ENCODE measurements at places on chromosomes 16 and 17.

GRCh38 chr17:42221886-42222745 is 27.8 kb upstream of the GHDC start:
- DNase-seq, result no peak

DNA sequence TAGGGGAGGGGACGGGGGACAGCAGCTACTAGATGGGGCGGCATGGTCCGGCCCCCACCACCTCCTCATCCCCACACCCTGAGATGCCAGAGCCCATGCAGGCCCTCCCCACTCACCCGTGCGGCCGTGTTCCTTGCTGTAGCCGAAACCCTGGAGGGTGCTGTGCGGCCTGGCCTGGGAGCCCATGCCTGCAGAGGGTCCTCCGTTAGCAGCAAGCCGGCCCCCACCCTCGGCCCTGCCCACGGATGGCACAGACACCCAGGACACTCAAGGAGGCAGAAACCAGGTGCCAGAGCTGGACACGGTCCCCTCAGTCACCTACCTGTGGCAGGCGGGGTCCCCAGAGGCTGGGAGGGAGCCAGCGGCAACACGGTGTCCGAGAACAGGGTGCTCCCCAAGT is 5.5 kb downstream of the TEPSIN start:
- DNase-seq, result no peak

GRCh38 chr16:87806261-87806640 is 40.5 kb upstream of the KLHDC4 start:
- no peak for DNase-seq

DNA sequence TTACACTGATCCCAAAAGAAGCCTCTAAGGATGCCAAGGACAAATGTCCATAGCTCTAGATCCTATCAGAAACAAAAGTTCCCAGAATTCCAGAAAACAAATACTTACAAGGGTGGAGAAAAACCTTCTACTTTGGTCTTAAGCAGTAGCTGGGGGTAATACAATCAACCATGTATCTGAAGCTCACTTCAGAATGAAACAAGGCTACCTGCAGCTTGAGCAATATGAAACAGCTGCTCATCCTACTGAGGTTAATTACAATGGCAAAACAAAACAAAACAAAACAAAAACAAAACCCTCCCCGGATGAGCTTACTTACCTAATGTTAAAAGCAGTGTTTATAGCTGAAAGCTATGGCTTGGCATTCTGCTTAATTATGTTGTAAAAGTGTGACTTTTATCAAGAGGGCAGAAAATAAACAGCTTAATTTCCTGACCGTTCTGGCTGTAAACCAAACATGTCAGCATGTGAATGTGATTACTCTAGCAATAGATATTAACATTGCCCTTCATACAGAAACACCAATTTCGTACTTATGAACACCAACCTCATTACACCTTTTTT is 10.5 kb downstream of the PDZD9 start:
- DNase-seq, result no peak

- DNase-seq, result no peak
These were observed 22.8 kb upstream of the MTSS2 start for GRCh38 chr16:70708366-70709246.
